ENCODE measurements at places on chromosomes 1 and 21.
A peak's percentile ranks its signal among the peaks of the same experiment; 100 is the strongest.

- DNase-seq: no peak
These were observed 106.6 kb downstream of the LRRIQ3 start for GRCh38 chr1:74091371-74091770.

GRCh38 chr1:47210666-47211065, 20.8 kb upstream of the PDZK1IP1 start:
- DNase-seq: no peak

- DNase-seq: no peak
These were observed 352.4 kb downstream of the NTNG1 start for GRCh38 chr1:107493111-107493716.

- peak; percentile 79 for DNase-seq
These were observed at the start of gene PIGM for GRCh38 chr1:160031365-160032164. TSS of gene PIGM (minus strand) at chr1:160031990. CDS start at chr1:160031739, 251 bp downstream.

DNA sequence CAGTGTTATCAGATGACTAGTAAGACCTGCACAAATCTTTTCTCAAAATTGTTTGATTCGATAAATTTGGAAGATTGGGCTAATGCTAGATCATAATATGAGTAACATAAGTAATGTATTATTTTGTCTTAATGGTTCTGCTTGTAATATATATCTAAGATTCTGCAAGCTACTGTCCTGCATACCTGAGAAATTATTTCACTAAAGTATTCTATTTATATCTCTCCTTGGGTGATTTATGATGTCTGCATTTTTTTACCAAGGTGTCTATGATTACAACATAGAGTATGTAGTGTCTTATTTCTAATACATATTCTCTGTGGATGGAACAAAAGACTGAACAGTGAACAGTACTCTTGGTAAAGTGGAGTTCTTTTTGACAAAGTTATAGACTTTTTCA, 166.6 kb downstream of the CLEC20A start:
- DNase-seq: no peak

- no peak for DNase-seq
These were observed 69.7 kb downstream of the ADSS2 start for GRCh38 chr1:244381878-244382565.

DNA sequence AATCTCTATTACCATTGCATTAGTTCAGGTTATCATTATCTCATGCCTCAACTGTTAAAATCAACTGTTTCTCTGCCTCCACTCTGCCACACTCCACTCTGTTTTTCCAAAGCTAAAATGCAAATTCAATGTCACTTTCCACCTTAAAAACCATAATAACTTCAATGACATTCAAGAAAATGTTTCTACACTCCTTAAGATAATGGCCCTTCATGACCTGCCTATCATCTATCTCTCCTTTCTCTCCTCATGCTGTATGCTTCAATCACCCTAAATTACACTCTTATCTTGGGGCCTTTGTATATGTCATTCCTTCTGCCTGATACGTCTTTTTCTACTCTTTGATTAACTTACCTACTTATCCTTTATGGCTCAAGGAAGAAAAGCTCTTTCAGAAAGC, 296.0 kb downstream of the LRRC7 start:
- no peak for DNase-seq

DNA sequence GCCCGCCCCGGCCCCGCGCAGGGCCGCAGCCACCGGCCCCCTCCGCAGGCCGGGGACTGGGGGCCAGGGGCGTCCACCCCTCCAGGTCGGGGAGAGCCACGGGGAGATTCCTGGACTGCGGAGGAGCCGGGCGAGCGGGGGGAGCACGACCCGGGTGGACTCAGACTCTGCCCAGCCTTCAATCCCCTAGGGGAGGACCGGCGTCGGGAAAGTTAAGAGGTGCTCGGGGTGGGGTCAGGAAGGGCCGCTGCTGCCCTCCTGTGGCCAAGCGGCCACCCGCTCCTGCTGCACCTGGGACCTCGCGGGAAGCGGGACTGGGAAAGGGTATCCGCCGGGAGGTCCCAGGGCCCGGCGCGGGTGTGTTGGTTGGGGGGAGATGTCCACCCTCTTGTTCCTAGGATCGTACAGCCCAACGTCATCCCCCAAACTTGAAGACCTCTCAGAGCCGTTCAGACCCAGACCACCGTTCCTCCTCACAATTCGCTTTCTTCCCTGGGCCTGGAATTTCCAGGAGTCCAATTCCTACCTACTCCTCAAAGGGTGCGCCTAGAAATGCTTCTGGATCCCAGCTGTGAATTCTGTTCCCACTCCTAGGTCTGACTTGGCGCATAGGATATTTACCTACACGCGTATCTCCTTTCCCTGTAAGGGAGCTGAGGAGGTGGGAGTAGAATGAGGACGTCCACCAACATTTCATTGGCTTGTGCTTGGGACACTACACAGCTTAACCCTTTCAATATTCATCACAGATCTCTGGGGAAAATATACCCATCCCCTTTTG, 484 bp upstream of the RHOC start:
- no peak for DNase-seq

DNA sequence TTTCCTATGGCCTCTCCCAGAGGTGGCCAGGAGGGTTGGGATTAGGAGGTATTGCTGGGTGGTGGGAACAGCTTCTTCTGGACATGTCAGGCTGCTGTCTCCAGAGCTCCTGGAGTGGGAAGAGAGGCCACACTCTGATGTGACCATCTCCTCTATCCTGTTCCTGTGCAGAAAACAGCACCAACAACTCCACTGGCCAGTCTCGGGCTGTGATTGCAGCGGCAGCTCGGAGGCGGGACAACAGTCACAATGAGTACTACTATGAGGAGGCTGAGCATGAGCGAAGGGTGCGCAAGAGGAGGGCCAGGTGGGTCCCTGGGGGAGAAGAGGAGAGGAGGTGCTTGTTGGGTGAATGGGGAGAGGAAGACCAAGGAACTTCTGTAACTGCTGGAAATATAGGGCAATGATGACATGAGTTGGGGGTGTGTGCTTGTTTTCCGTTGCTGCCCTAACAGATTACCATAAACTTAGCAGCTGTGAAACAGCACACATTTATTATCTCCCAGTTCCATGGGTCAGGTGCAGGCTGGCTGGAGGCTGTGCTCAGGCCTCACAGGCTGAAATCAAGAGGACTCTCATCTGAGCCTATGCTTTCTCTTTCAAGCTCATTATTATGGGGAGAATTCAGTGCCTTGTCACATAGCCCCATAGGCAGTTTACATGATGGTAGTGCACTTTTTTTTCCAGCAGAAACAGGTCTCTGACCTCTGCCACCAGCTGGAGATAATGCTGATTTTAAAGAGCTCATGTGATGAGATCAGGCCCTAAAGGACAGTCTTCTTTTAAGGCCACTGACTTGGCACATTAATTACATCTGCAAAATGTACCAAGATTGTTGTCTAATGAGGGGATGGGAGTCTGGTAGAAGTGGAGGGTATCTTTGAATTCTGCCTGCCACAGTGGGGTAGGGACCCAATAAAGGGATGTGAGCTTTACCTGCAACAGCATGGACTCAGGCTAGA, 20.8 kb downstream of the VANGL2 start:
- no peak for DNase-seq

DNA sequence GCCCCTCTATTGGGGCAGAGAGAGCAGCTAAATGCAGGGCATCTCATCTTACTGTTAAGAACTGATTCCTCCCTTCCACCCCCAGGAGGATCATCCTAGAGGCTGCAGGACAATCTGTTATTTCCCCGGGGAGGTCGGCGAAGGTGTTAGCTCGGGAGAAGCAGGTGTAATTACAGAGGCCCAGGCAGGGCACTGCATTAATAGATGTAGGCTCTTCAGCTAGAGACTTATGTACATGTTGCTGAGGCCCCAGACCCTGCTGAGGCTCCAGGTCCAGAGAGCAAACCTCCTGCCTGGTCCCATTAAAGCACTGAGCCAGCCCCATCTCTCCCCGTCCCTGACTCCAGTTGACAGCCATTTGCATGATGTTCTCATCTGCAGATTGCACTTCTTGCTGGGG, 320.3 kb upstream of the VAMP3 start:
- DNase-seq: no peak

- DNase-seq: no peak
These were observed 29.0 kb upstream of the SLC19A2 start for GRCh38 chr1:169514566-169515270.

- DNase-seq: no peak
These were observed 110.0 kb upstream of the COL11A1 start for GRCh38 chr1:103218369-103218768.

DNA sequence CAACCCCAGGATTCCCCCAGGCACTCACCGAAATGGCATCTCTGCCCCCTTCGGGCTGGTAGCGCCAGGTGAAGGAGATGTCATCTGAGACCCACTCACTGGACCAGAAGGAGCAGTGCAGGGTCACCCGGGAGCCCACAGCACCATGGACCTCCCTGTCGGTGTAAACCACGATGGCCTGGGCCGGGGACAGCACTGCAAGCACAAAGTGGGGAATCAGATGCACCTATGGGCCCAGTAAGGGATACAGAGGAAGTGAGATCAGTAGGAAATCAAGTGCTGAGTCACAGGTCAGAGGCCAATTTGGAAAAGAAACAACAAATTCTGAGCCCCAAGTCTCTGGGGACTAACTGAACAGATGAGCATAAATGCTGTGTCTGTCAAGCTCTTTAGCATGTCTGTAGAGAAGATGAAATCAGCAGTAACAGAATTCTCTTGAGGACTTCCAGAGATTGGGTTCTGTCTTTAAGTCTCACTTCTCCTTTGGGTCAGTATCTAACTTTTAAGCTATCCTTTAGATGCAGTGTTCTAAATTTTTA, 2.5 kb downstream of the MPZ start:
- DNase-seq: no peak

DNA sequence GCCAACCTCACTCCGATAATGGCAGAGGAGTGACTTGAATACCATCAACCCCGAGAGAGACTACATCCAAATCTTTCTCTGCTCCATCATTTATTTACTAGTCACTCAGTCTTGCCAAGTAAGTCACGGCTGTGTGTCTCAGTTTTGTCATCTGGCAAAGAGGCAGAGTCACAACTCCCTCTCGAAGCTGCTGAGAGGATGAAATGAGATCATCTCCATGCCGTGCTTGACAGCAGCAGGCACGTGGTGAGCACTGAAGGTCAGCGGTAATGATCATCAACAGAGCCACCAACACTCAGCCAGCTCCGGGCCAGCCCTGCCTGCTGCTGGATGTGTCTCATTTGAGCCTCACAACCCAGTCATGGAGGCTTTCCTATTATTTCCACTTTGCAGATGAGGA, 19.9 kb downstream of the ALDH4A1 start:
- no peak for DNase-seq

- DNase-seq: no peak
These were observed 285.0 kb upstream of the NFIA start for GRCh38 chr1:60797351-60797750.

GRCh38 chr1:173002891-173003838, 47.6 kb downstream of the TNFSF18 start:
- DNase-seq: no peak
